Astrocyte (in vitro differentiated cells and primary cell): ENCODE measurements at places on chromosomes 2 and 18.
A peak's percentile ranks its signal among the peaks of the same experiment; 100 is the strongest.

- no peak for DNase-seq
Observed at GRCh38 chr18:3466872-3467271, 16.9 kb downstream of the TGIF1 start.

DNA sequence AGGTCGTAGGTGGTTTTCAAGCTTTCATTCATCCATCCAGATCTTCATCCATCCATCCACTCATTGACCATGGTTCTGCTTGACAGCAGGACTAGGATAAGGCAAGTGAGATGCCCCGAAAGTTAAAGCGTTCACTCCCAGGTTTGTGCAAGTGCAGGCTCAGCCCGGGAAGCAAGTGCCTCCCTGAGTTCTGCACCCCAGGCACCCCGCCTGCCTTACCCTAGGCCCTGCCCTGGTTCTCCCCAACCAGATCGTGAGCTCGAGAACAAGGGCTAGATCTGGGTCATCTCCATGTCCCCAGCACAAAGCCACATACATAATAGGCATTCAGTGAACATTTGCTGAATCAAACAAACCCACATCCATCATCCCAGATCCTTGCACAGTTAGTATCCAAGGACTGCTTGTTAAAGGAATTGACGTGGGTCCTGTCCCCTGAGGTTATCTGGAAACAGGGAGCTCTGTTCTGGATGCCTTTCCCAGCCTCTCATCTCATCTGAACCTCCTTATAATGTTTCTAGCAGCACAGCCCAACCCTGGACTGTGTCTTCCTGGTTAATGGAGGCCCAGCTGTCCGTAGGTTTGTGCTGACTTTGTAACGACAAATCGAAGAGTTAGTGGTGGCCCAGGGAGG, 116.1 kb upstream of the GPC1 start:
- DNase-seq = peak; percentile 27

DNA sequence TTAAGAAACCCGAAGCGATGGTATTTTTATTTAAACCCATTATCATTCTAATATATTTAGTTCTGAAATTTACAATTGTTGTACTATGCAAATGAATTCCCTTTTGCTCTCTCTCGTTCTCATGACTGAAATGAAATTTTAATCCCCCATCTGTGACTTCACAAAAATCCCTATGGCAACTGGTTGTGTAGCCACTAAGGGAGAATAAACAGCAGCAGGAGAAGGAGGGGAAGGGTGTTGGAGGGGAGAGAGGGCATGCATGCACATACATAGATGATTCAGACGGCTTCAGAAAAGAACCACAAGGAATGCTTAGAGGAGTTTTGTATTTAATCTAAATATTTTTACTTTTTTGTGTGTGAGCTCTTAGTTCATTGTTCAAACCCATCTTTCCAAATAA, 36.8 kb downstream of the CPS1 start:
- DNase-seq = peak; percentile 39

DNA sequence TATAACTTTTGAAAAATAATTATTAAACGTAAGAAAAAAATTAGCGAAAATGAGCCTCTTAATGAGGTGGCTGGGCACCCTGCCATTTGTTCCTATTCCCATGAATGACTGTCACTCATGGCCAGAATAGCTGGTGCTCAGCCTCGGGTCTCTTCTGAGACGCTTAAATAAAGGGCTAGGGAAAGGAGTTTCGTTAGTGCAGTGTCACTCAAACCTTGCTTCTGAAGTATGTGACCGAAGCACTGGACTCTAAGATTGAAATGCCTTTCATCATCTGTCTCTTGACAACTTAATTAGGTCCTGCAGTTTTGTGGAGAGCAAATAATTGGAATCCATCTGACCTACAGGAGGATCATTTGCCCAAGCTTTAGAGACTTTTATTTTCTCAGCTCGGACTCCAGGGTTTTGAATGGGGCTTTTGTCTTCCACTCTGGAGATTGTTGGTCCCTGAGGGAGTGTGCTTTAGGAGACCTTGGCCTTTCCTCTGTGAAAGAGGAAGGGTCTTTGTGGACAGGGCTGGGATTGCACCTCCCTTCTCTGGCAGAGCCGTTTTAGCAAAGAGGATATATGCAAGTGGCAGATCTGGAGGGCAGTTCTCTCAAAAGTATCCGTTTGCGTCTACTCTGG, 42.3 kb upstream of the FHOD3 start:
- no peak for DNase-seq

DNA sequence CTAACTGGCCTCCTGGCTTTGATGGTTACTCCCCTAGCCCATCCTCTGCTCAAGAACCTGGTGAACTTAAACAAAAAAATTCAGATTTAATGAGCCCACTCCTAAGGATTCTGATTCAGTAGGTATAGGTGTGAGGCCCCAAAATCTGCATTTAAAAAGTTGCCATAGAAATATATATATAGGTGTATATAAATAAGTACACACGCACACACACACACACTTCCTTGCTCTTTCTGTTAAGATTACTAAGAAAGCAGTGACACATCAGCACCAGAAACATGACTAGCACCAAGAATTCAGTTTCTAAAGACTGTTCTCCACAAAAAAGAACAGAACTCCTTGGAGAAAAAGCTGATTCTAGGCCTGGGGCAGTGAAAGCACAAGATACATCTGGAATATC, 17.8 kb downstream of the EML6 start:
- peak; percentile 16 for DNase-seq

- no peak for DNase-seq
Observed at GRCh38 chr2:105790461-105791149, 45.9 kb downstream of the NCK2 start.

DNA sequence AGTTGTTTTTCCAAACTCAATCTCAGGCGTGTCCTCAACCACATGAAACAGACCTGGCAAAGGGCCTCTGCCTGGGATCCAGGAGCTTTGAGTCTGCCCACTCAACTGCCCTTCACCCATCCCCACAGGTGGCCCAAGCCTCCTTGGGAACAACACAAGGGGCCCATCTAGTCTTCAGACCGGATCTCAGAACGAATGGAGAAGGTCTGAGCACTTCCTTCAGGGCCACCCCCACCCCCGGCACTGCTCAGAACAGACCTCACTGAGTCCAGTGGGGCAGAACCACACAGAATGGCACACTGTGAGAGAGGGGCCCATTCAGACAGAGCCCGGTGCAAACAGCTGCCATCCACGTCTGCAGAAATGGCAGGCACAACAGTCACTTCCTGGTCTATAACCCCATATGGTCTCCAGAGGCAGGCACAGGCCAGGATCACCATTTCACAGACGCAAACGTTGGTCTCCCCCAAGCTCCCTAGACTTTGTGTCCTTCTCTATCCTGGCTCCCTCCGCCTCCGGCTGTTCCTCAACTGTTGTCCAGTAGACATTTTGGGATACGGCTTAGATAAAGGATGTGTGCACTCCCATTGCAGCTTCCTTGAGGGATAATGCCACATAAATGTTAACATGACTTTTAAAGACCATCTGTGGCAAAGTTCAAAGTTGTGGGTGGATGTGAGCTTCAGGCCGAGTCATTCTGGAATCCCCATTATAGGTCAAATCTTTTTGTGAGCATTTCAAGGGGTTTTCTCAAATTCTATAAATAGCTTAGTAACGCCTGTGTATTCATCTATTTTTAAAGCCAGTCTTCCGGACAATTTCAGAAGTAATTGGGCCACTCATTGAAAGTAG, 149.7 kb downstream of the SMAD7 start:
- DNase-seq = no peak

DNA sequence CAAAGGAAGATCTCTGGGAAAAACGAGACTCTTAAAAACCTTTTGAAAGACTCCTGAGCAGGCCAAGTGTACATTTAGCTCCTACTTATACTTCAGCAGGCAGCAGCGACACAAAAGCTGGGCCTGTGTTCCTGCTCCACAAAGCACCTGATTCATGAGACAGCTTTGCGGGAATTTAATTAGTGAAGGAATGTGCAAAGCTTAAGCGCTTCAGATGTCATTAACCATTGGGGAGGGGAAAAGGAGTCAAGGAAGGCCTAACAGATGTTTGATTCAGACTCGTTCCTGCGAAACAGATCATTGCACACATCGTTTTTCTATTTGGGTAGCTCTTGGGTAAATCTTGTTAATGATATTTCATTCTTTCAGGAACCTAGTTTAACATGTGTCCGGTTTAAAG, 125.9 kb downstream of the MAIP1 start:
- DNase-seq = peak; percentile 23

DNA sequence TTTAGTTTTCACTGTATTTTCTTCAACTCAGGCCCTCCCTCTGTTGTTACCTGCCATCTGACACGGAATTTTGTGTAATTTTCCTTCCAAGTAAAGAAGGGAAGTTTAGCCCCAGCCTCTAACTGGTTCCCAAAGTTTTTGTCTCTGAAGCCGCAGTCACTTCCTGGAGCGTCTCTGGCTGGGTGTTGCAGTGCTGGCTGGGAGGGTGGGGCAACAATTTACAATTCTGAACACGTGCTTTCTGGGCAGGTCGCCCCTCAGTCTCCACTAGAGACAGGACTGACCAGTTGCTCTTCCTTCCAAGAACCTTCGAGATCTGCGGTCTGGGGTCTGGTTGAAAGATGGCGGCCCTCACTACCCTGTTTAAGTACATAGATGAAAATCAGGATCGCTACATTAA, 3.5 kb downstream of the CNDP2 start:
- peak; percentile 66 for DNase-seq

DNA sequence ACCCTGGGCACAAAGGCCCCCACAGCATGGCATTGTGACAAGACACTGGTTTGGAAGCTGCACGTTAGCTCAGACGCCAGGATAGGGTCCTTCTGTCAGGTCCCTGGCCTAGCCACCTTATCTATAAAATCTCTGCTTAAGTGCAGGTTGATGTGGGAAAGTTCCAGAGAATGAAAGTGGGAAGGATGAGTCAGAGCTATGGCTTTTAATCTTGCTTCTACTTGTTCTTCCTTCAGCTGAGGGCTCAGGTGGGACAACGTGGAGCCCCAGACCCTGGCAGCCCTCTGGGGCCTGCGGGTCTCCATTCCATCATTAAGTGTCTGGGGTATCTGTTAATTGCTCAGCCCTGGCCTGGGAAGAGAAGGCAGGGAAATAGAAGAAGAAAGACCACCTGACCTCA, 64.5 kb downstream of the CELF4 start:
- no peak for DNase-seq

DNA sequence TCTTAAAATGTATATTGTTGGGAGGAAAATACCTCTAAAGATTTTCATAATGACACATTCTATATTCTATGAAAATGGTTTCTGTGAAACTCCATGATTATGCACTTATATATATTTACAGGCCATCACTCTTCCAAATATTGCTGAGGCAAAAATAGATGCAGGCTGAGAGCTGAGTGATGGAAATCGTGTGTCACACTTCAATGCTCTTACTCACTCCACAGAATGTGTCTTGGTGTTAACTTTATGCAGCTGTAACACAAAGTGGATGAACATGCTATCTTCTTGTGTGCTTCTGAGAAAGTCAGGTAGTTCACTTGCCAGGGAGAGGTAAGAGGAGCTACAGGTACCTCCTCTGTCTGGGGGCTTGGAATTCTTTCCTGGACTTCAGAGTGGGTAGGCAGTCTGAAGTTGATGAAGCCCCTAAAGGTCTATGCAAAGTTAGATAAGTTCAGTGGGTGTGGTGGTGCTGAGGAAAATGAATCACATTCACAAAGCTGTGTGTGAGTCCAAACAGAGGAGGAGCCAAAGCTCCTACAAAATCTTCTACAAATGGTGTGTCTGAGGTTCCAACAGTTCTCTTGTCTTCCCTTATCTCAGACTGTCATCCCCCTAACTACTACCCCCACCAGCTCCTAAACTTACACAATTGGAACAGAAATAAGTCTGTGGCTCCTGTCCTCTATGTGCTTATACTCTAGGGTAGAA, 74.2 kb upstream of the ST6GAL2 start:
- DNase-seq = peak; percentile 40

GRCh38 chr2:170371231-170371998, 193.5 kb downstream of the MYO3B start:
- DNase-seq = no peak
